ENCODE measurements at places on chromosomes 7 and 10.

DNA sequence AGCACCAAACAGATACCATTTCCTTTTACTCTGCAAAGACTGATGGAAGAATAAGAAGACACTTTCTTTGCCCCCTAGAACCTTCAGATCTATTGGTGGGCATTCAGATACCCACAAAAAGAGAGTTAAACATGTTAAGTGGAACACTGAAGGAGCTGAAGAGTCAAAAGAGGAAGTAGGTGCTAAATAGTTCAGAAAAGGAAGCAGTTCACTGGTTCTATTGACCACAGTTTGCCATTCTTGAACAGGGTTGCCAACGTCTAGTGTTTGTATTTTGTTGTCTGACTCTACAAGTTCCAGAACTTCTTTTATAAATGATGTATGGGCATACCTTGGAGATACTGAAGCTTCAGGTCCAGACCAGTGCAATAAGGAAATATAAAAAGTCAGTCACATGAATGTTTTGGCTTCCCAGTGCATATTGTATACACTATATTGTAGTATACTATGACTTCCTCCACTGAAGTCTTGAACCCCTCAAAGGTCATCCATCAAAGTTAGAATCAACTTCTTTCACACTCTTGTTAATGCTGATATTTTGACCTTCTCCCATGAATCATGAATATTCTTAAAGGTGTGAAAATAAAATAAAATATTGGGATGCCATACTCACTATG lies 47.5 kb upstream of the AGR3 start:
- DNase-seq, result no peak

DNA sequence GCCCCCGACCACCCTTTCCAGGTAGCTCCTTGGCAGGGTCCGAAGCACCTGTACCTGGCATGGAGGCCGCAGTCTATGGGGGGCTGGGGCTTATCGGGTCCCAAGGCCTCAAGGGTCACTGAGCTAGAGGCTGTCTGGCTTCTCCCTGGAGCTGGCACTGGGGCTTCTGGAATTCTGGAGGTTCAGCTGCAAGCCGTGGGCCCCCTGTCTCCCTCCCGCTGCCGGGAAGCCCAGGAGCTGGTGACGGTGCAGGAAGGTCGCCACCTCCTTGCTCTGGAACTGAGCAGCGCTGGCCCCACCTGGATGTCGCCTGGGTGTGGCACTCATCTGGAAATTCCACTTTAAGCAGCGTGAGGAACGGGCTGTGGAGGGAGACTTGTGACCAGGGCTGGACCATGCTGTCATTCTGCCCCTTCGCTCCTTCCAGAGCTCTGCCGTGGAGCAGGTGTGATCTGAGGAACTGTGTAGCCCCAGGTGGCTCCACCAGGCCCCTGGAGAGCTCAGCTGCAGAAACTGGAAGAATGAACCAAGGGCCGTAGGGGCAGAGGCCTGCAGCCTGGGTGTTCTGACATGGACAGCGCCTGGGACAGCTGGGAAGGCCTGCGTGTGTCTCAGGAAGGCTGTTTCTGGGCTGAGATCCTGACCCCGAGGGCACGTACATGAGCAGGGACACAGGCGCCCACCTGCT lies 129.7 kb upstream of the PPP2R2D start:
- DNase-seq, result no peak

GRCh38 chr7:85114342-85114741 lies 72.5 kb downstream of the SEMA3D start:
- no peak for DNase-seq

GRCh38 chr10:110011681-110012080 lies 3.9 kb downstream of the ADD3 start:
- DNase-seq, result no peak

GRCh38 chr10:74021248-74022055 lies 23.5 kb downstream of the VCL start:
- DNase-seq, result peak; percentile 79

DNA sequence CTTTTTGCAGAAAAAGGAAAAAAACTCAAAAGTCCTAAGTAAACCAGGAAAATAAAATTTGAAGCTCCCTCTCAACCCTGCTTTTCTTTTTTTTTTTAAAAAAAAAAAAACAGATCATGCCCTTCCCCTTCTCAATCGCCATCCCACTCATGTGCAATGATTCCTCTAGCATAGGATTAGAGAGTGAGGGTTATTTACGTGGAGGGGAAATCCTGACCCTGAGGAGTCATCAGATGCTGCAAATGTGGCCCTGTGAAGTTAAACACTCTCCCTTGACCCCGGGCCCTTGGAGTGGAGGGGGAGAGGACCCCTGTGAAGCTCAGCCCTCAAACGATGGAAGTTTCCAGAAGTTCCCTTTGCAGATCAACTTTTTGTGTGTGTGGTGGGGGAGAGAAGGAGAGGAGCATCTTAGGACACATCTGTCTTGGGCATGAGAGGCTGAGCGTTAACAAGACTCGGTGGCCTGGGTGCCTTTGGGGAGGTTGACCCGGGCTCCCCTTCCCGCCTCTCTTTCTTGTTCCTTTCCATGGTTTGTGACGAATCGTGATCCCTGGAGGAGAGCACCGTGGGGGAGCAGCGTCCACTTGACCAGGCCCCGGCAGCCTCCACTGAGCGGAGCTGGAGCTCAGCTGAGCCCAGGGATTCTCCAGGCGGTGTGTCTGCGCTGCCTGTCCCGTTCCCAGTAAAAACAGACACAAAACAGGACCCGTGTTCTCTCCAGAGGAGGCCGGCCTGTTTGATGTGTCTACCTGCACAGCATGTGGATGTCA lies 1.5 kb upstream of the SHH start:
- DNase-seq, result no peak

- DNase-seq, result no peak
These were observed 387.1 kb downstream of the LRMDA start for GRCh38 chr10:75818552-75818951.

GRCh38 chr7:939843-940242 lies 14.6 kb downstream of the ADAP1 start:
- no peak for DNase-seq

DNA sequence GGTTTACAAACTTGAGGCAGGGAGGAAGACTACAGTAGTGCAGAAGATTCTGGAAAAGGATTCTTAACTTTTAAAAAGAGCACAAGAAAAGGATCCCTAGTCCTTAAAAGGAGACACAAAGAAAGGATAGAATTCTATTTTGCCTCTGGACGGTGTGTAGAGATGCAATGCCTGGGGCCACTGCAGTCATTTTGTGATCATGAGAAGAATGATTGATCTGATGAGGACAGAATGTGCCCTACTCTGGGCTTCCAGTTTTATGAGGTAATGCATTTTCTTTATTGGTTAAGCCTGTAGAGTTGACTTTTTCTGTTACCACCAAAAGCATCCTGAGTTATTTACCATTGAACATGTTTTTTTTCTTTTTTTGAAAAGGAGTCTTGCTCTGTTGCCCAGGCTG lies 28.3 kb upstream of the UCMA start:
- DNase-seq, result no peak

GRCh38 chr7:11319491-11320274 lies 346.0 kb downstream of the PHF14 start:
- DNase-seq, result peak; percentile 62

- DNase-seq, result peak; percentile 95
These were observed 63.7 kb downstream of the ZNRF2 start for GRCh38 chr7:30348083-30348560.

- DNase-seq, result peak; percentile 2
These were observed 10.7 kb upstream of the ATRNL1 start for GRCh38 chr10:115082506-115082905.

DNA sequence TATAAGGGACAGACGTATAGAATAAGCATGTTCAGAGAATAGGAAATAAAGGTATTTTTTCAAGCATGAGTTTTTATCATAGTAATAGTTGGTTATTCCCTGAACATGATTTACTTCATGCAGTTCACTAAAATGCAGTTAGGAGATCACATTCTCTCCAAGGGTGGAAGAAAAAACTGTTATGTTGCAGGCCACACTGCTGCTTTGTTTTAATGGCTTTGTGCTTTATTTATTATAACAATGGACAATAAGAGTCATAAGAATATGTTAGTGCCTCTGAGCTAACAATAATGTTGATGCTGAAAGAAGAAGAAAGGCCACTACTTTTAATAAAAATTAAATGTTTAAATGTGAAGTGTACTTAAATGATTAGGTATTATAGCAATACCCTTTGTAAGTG lies 78.5 kb upstream of the GATAD1 start:
- DNase-seq, result no peak

GRCh38 chr10:130201043-130201380 lies 64.8 kb downstream of the GLRX3 start:
- DNase-seq, result no peak

- DNase-seq, result no peak
These were observed 256.9 kb downstream of the INHBA start for GRCh38 chr7:41445946-41446345.

DNA sequence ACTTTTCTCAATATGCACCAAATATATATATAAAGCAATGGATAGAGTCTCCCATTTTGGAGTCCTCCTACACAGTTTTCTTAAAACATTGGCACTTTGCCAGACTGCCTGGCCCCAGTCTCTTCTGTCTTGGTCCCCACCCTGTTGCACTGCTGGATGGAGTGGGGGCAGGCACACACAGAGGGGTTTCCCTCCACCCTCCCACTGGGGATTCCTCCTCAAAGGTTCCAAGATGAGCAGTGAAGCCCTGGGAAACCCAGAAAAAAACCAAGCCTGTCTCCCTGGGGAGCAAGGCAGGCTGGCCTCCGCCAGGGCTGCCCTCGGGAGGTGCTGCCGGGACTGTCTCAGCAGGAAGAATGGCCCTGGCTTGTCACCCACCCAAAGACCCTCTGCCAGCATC lies 68.0 kb downstream of the SH3PXD2A start:
- no peak for DNase-seq

- DNase-seq, result no peak
These were observed 15.8 kb downstream of the FZD9 start for GRCh38 chr7:73449422-73449821.

DNA sequence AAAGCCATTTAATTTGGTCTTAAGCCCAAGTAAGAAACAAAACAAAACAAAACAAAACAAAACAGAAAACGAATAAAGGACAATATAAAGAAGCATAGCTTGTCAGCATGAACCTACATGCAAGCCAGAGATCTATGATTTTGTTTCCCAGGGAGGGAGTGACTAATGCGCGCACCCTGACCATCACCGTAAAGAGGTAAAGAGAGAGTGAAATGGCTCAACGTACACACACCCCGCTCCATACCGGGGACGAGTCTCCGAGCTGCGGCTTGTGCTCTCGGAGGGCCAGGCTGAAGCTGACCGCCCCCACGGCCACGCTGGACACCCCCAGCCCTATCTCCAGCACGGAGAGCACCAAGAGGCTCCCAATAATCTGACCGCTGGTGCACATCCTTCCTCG lies 1.1 kb downstream of the TMEM196 start:
- DNase-seq, result no peak

DNA sequence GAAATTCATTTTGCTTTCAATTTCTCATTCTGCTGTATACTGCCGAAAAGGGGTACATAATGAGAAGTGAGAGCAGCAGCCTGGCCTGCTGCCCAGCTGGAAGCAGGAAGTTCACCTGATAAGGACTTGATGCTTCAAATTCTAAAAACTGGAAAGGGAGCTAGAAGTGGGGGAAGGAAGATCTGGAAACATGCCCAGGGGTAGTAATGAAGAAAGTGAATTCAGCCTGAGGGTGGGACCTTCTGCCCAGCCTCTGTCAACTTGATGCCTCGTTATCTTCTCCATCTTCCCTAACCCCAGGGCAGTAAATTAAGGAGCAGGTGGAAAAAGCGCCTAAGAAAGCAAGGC lies 69.4 kb downstream of the ARMH3 start:
- DNase-seq, result no peak

DNA sequence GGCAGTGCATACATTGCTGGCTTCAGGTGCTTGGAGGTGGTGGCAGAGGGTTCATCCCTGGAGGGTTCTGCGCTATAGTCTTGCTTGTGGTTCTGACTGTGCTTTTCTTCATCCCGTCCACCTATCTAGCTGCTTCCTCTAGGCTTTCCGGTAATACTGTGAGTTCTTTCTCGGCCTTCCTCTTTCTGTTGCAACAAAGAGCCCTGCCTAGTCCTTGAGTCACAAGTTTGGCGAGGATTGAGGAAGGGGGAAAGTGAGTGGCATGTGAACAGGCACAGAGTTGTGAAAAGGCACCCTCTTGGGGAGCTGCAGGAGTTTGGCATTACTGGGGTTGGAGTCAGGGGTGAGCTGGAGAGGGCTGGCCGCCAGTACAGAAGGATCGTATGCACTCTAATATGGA lies 123.0 kb downstream of the SH2D4B start:
- DNase-seq, result no peak

GRCh38 chr7:107039199-107039900 lies 5.2 kb upstream of the PRKAR2B start:
- DNase-seq, result no peak

GRCh38 chr7:77454802-77455201 lies 38.7 kb upstream of the GSAP start:
- peak; percentile 24 for DNase-seq

- DNase-seq, result no peak
These were observed 57.5 kb upstream of the MGAM2 start for GRCh38 chr7:142053988-142054387.

DNA sequence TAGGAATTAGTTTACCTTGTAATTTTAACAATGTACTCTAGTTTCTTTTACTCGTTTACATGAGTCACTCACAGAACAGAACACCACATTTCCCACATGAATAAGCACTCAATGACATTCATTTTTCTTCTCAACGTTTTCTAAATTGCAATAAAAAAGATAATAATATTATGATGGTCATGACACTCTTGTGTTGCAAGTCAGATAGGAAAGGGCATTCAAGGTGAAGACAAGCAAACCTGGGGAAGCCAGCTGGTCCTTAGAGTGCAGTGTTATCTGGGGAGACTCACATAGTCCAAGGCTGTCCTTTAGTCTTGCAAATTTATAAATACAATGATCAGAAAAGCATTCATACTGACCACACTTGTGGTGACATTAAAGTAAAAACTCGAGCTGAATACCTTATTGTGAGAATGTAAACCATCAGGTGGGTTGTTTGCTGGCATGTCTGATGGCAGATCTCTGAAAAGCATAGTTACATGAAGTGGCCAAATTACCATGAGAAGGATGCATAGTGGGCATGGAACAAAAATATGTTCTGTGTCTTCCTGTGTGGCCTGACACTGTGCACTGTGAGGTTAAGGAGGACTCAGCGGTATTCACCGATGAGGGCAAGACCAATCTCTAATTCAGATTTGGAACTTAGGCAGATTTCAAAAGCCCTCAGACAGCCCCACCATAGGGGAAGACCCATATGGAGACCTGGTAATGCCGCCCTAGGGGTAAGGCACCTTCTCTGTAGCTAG lies 158.9 kb upstream of the ASAH2 start:
- DNase-seq, result no peak

GRCh38 chr7:132677918-132678317 lies 101.6 kb upstream of the PLXNA4 start:
- no peak for DNase-seq

- DNase-seq, result no peak
These were observed 2.0 kb upstream of the PTPRN2 start for GRCh38 chr7:158589653-158590052.

GRCh38 chr10:123769647-123770046 lies 103.5 kb downstream of the GPR26 start:
- no peak for DNase-seq

- DNase-seq, result no peak
These were observed 102.0 kb downstream of the WNT2 start for GRCh38 chr7:117220836-117221235.

- no peak for DNase-seq
These were observed 429.2 kb downstream of the SDK1 start for GRCh38 chr7:3730276-3730675.

GRCh38 chr10:24035761-24036160 lies 173.2 kb upstream of the KIAA1217 start:
- DNase-seq, result no peak

Measured in MCF 10A (cell line).